ENCODE measurements at places on chromosomes 1 and 21.

- DNase-seq: no peak
Measured at GRCh38 chr1:180267761-180268555, 37.9 kb downstream of the LHX4 start.

DNA sequence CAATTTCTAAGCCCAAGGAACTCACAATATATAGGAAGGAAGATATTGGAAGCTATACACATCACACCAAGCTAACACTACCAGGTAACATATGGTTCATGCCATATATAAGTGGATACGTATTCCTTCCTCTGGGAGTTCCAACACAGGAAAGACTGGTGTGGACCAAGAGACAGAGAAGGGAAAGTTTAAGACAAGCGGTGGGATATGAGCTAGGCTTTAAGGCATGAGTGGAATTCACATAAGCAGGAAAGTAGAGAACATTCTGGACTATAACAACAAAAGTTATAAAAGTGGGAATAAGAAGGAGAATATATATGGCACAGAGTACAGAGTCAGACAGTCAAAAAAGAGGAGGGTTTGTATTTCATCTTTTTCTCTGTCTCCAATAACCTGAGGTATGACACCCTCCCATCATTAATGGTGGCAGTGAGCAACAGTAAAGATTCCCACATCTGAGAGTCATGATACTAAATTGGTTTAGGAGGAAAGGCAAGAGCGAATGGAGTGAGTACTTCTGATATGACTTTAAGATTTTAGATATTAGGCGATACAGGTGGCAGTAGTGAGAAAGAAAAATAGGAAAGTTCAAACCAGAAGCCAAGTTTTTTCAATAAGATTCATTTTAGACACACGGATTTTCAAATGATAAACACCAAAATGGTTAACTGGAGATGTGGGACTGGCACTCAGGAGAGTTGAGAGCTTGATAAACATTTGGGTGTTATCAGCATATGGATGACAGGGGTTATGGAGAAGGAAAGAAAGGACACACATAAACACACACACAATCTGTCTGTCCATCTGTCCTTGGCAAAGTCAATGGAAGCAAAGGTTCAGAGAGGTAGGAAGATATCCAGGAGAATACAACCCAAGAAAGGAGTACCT is 87.4 kb upstream of the TTC39A start:
- no peak for DNase-seq

DNA sequence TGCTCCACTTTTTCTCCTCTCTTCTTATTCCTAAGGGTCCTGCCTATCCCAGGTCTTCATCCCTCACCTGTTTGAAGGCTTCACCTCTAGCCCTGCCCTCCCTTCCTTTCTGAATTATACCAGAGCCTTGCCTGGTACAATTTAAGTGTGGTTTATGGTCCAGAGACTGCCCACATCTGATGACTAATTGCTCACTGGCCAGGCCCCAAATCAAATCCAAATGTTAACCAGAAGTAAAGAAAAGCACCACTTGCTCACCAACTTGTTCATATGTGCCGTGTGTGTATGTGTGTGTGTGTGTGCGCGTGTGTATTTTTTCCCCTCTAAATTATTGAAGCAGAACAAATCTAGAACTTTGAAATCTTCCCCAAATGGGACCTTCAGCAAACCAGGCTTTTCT is 26.4 kb downstream of the MYOM3 start:
- DNase-seq: no peak

DNA sequence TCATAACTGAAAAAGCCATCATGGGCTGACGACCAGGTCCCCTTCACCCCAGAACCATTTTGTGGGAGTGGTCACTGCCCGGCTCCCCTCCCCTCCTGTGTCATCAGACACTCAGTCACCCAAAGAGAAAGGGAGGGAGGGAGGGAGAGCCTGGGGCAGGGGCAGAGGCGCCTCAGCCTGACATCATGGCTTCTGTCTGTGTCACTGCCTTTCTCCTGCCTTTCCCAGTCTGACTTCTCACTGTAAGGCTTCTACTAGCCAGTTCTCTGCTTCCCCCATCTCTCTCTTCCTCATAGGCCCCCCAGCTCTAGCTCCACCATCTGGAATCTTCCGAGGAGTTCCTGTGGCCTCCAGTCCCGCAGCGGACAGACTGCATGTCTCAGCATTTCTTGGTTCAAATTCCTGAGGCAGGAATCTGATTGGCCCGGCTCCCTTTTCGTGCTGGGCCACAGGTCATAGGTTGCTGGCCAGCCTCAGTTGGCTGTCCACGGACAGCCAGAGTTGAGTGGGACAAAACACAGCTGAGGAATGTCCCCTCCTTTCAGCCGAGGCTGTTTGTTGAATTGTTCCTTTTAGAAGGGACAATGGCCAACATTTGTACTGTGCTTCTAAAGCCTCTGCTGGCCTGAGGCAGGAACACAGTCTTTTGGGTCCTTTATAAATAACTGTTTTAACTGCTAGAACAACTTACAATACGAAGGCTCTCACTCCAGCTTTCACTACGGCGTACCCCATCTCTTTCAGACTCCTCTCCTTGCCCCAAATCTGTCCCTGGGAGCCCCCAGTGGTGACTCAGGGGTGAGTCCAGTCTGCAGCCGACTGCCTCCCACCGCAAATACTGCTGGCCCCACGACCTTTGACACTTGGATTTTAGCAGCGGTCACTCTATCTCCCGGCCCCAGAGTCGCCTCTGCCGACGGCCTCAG is 18.7 kb upstream of the KANK4 start:
- DNase-seq: no peak

GRCh38 chr21:21200103-21200938 is 202.1 kb downstream of the NCAM2 start:
- DNase-seq: no peak

DNA sequence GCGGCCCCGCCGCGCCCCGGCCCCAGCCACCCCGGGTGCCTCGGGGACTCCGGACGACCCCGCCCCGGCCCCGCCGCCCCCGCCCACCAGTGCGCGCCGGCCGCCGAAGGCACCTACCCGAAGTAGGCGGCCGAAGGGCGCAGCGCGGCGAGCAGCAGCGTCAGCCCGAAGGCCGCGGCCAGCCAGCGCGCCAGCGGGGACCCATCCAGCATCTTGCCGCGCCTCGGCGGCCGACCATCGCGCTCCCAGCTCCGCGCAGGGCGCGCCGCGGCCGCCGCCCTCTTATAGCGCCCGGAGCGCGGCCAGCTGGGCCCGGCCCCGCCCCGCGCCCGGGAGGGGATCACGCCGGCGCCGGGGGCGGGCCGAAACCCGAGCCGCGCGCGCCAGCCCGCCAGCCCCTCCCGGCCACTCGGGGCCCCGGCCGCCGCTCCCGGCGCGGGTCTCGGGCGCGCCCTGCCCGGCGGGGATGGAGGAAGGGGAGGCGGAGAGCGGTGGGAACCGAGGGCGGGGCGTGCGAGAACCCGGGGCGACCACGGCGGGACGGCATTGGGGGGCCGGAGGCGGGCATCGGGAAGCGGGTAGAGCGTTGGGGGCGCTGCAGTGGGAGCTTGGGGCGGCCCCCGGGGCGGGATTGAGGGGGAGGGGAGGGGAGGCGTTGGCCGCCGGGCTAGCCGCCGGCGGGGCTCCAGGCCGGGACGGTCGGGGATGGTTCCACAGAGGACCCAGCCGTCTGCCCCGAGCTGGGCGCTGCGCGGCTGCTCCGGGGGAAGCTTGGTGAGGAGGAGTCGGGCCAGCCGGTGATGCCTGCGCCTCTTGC is at the start of gene WNT9A:
WNT9A (minus strand) TSS at position 257 of the 817 bp plus-strand sequence; CDS start at position 212, 45 bp downstream.
- DNase-seq: peak; percentile 52

GRCh38 chr21:29849735-29850176 is 90.0 kb downstream of the GRIK1 start:
- peak; percentile 5 for DNase-seq

- DNase-seq: no peak
Measured at GRCh38 chr21:25701529-25701928, 33.2 kb downstream of the ATP5PF start.

DNA sequence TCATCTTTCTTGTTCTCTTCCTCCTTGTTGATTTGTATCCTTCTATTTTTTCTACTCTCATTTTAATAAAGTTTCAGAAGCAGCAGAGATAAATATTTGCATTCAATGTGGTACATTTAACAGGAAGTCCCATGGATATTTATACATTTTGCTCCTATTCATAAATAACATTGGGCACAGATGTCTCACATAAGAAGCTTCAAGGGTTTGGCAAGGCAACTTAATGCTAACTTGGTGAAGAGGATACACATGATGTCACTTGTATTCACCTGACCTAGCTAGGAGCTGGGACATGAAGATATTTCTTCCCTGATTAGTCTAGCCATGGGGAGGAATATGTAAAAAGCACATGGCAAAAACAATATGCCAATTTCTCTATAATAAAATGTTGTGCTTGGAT is 65.1 kb upstream of the DUSP10 start:
- DNase-seq: no peak

- no peak for DNase-seq
Measured at GRCh38 chr21:44702111-44702972, 5.4 kb downstream of the KRTAP10-12 start.

GRCh38 chr1:78676347-78676982 is 26.8 kb downstream of the IFI44 start:
- DNase-seq: peak; percentile 3

- DNase-seq: no peak
Measured at GRCh38 chr1:41800311-41800829, 118.4 kb downstream of the HIVEP3 start.

DNA sequence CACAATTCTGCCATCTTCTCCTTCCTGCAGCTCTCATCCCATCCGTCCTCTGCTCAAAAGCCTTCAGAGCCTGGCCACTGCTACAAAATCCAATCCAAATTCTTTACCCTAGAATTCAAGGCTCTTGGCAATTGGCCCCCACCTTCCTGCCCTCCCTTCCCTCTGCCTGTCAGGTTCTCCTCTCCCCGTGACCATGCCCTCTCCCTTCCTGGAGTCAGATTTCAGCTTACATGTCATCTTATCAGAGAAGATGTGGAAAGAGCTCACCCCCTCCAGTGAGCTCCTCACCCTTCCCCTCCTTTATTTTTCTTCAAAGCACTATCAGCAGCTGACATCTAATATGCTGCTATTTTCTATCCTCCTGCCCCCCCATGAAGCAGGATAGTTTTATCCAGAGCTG is 86.9 kb downstream of the GRIK3 start:
- DNase-seq: peak; percentile 38

DNA sequence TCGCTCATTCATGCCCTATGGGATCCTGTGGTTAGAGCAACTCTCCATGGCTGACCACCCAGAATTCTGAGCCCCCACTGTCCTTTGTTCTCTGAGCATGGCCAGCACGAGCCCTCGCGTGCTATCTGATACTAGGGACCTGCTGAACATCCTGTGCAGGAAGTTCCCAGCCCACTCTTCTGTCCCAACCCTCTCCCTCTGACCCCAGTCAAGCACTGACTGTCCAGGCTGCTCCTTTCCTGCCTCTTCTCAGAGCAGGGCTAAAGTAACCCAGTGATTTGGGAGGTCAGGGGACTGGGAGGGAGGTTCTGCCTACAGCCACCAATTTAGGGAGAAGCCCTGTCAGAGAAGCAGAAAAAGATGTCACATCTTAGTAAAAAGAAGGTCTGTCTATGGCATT is 21.2 kb downstream of the CYP4B1 start:
- no peak for DNase-seq

DNA sequence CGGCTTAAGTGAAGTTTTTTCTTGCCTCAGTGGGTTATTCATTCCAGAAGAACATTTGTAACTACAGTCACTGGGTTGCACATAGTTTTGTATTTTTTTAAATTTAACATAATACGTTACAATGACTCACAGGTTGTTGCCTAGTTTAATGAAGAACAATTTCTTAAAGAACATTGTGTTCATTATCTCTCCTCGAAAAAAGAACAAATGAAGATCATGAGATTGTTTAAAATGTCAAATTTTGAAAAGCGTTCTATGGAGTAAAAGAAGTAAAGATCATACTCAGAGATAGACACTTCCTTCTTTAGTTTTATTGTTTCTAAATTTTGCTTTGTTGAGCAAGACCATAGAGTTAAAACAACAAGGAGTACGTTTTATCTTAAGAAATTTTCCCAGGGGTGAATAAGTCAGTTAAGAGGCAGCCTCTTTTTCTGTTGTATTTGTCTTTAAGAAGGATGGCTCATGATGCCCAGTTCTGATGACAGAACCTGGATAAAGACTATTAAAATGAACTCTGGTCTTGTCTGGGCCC is 10.5 kb upstream of the SLAMF1 start:
- no peak for DNase-seq

GRCh38 chr1:226443439-226443838 is 35.5 kb upstream of the PARP1 start:
- DNase-seq: no peak

DNA sequence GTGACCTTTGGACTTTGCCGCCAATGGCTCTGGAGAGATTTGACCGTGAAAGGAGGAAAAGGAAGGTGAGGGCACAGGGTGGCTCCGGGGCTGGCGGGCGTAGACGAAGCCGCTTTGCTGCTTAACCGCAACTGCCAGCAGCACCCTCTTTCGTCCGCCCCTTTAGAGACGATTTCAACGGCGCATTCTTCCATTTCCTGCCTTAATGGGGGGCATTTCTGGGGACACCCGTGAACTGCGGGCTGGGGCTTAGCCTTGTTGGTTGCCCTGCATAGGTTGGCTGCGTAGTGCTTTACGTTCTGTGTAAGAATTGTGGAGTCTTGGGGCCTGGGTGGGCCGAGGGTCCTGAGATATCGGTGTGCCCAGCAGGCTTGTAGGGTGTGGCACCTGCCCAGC is 6.7 kb upstream of the NPHP4 start:
- DNase-seq: no peak

GRCh38 chr1:196858811-196859210 is 29.0 kb upstream of the CFHR4 start:
- no peak for DNase-seq

- no peak for DNase-seq
Measured at GRCh38 chr1:228399531-228400236, 7.0 kb downstream of the TRIM11 start.

- DNase-seq: no peak
Measured at GRCh38 chr1:150686275-150686674, 10.7 kb downstream of the GOLPH3L start.

GRCh38 chr1:27601321-27601770 is 2.6 kb downstream of the AHDC1 start:
- DNase-seq: no peak

DNA sequence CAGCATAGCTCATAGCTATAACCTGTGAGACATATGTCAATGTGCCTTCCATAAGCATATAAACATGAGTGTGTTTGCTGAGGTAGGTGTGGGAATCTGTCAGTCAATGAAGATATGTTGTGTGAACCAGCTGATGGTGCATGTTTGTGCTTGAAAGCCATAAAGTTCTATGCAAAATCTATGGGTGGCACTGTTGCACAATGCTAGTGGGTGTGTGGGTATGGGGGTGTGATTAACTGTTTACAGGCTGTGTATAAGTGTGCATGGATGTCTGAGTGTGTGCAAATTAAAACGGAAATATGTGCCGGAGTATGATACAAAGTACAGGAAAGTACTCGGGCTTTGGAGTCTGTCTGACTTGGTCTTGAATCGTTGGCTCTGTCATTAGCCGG is 1.0 kb upstream of the ATP2B4 start:
- peak; percentile 57 for DNase-seq

- DNase-seq: peak; percentile 96
Measured at GRCh38 chr1:26862781-26863684, at the start of gene SFN. Gene SFN (plus strand): TSS chr1:26863149. CDS start chr1:26863213, 64 bp downstream.

- DNase-seq: no peak
Measured at GRCh38 chr1:8951231-8951630, 5.6 kb downstream of the CA6 start.

- no peak for DNase-seq
Measured at GRCh38 chr21:44920694-44921604, at the start of gene ITGB2. Gene ITGB2 (minus strand): TSS chr21:44920899. CDS start chr21:44910782, 10,117 bp downstream.

GRCh38 chr21:17818186-17819113 is 706 bp downstream of the C21orf91 start:
- DNase-seq: peak; percentile 36

Measured in DMS79 treated with DMSO at 0.1 percent for 48 hours (cell line).